ENCODE measurements at places on chromosomes 1 and 21.

- no peak for DNase-seq
These were observed 88.5 kb upstream of the NFASC start for GRCh38 chr1:204782118-204782700.

DNA sequence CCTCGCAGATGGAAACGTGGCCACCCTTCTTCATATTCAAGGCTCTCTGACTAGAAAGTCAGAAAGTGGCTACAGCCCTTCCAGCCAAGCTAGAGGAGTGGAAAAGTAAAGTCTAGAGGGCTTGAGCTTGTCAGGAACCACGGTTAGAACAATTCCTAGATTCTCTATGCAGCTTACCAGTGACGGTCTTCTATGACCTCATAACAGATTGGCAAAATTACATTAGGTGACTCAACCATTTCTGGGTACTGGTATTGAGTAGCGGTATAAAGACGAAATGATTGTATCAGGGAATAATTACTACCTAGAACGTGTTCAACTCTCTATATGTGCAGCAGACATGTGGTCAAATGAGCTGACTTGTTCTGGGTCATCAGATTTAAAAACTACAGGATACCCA lies 155.0 kb upstream of the RUNX1 start:
- no peak for DNase-seq

GRCh38 chr1:201224666-201225370 lies 34.2 kb downstream of the IGFN1 start:
- no peak for DNase-seq

DNA sequence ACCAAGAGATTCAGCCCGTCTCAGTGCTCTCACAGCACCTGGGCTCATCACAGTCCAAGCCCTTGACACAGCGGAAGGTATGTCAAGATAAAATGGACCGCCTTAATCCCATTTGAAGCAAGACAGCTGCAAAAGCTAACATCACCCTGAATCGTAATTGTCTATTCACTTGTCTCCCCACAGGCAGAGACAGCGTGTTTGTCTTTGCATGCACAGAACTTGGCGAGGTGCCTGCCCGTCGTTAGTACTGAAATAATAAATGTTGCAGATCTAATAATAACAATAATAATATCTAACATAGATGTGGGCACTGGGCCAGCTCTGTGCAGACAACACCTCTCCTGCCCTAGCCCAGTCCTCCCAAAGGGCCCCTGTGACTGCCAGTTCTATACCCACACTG lies 271.7 kb downstream of the NPHP4 start:
- DNase-seq: peak; percentile 73

DNA sequence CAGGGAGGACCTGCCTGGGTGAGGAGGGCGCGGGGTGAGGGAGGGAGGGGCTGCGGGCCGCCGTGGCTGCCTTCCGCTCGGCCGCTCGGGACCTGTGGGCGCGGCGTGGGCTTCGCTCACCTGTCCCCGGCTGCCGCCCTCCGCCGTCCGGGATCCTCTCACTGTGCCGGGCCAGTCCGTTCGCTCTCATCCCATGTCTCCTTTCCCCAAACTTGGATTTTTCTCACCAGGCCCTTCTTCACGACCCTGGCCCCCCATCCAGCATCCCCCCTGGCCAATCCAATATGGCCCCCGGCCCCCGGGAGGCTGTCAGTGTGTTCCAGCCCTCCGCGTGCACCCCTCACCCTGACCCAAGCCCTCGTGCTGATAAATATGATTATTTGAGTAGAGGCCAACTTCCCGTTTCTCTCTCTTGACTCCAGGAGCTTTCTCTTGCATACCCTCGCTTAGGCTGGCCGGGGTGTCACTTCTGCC lies 362 bp downstream of the ZBTB48 start:
- no peak for DNase-seq

DNA sequence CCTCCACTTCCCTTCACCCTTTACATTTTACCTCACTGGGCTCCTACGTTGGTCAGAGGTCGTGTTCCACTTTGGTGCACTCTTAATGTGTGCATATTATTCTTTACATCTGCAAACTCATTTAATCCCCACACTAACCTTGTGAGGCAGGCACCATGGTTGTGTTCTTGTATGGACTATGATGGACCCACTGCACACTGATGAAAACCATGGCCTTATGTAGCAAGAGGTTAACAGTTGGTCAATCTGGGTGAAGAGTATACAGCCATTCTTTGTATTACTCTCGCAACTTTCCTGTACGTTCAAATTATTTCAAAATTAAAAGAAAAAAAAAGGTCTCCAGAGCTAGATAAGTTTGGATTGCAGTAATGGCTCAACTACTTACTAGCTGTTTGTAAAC lies 78.5 kb downstream of the RUNX1 start:
- no peak for DNase-seq

GRCh38 chr1:183476081-183476480 lies 3.8 kb downstream of the SMG7 start:
- DNase-seq: no peak

DNA sequence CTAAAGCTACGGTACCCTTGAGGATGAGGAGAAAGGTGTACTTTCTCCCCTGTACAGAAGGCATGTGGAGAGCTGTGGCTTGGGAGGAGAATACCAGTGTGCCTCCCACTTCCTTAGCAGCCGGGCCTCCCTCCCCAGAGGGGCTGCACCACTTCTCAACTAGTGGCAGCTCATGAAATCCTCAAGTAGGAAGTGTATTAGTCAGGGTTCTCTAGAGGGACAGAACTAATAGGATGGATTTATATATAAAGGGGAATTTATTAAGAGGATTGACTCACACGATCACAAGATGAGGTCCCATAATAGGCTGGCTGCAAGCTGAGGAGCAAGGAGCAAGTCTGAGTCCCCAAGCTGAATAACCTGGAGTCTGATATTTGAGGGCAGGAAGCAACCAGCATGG lies 53.1 kb upstream of the PPP2R5A start:
- no peak for DNase-seq

- no peak for DNase-seq
These were observed 118.3 kb downstream of the KCNK1 start for GRCh38 chr1:233732206-233732605.

GRCh38 chr1:198850196-198850595 lies 211.4 kb downstream of the PTPRC start:
- DNase-seq: peak; percentile 41

DNA sequence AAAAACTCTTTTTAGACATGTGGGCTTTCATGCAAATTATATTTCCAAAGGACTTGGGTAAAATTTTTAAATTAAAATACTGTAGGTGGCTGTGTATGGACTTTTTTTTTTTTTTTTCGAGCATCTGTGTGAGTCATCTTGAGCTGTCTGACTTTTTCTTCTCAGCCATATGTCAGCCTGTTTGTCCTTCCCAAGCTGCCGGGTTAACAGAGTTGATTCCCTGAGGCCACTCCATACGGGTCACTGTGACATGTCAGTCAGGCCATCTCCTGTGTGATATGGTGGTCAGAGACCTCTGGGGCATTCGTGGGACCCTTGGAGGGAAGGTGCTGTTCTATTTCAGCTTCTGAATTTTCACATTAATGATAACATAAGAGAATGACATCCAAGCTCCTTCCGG lies 148.3 kb downstream of the KCNJ6 start:
- DNase-seq: no peak

- no peak for DNase-seq
These were observed 44.0 kb downstream of the TRIM62 start for GRCh38 chr1:33137800-33138199.

DNA sequence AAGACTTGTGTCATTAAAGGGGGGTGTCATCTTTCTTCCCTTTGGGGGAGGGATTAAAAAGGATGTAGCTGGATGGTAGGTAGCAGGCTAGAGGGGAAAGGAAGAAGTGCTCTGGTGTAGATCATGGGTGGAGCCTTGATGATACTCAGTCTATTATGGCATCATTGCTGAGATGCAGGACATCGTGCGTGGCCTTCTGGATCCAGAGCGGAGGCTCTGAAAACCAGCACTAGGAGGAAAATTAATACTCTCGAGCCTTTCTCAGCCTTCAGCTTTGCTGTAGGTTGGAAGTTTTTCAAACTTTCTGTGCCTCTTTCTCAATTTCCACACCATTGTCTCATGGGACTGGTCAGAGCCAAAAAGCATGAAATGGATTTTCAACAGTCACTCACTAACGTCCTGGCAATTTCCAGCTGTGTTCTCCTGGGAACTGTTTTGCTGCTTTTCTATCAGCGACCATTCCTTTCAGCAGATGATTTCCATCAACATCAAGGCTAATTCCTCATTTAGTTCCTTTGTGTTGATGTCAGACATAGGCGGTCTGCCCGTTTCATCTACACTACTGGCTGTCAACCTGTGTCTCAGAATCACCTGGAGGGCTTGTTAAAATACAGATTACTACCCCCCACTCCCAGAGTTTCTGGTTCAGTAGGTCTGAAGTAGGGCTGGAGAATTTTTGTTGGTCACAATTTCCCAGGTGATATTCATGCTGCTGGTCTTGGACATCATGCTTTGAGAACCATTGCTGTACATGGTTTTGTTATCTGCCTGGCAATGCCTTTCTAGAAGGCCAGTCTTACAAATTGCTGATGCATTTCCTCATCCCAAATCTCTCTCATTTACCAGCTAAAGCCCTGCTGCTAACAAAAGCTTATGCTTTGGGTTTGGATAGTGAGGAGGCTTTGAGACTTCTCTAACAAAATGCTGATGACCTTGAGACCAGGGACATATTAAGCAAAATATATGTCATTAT lies 7.7 kb downstream of the CACNA1E start:
- DNase-seq: no peak

GRCh38 chr1:223175633-223176032 lies 32.6 kb upstream of the TLR5 start:
- DNase-seq: no peak

DNA sequence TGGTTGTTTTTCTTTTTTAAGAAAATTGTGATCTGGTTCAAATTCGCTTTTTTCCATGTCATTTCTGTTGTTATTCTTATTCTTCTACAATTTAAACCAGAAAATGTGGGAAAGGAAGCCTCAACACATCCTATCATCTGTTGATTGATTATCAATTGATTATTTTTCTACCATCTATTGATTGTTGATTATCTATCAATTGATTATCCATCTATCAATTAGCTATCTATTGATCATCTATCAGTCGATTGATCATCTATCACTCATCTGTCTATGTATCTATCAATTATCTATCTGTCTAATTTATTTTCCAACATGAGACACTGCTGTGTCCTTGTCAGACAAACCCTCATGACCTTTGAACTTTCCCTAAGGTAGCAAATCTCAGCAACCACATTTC lies 136.1 kb upstream of the ARHGEF16 start:
- no peak for DNase-seq

DNA sequence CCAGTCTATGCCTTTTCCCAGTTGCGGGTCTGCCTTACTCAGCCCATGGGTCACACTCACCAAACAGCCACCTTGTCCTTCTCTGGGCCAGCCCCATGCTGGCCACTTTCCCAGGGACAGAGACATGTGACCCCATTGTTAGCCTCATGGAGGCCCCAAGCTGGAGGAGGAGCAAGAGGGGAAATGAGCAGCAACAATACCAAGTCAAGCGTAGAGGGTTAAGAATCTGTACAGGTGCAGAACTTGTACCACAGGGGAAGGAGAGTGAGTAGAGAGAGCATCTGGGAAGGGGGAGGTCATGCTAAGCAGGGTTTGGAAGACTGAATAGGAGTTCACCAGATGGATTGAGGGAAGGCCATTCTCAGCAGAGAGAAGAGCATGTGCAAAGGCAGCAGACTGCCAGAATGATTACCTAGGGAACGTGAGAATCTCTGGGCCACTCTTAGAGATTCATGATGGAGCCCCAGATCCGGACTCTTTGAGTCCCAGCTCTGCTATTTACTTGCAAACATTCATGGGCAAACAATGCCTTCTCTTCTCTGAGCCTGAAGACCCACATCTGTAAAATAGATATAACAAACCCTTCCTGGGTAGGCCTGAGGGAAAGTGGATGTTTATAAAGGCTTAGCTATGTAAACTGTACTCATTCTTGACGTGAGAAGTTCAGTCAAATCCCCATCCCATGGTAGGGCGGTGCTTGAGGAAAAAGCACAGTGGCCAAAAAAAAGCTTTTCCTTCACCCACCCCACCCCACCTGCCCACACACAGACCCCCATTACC lies 2.8 kb upstream of the SLC2A1 start:
- DNase-seq: no peak

GRCh38 chr1:174191349-174191862 lies 32.1 kb downstream of the RABGAP1L start:
- DNase-seq: peak; percentile 36

- no peak for DNase-seq
These were observed 16.7 kb downstream of the C1orf174 start for GRCh38 chr1:3883194-3883925.

DNA sequence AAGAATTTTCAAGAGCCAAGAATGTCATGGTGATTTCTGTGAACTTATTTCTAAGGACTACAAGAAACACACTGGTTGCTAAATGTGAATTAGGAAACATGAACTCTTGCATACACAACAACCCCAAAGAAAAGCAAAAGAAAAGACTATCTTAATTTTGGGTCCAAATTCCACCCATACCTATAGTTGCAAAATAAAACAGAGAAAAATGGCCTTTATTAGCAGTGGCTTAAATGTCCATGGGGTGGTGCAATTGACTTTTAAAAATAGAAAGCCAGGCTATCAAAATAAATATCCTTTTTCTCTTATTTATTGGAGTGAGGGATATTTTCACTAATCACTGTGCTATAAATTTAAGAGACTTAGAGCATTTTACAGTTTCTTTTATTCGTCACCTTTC lies 80.9 kb upstream of the DPYD start:
- no peak for DNase-seq

- DNase-seq: no peak
These were observed 11.7 kb downstream of the OR2AJ1 start for GRCh38 chr1:247936415-247936814.

- DNase-seq: no peak
These were observed 7.6 kb downstream of the NPPA start for GRCh38 chr1:11839727-11840705.

DNA sequence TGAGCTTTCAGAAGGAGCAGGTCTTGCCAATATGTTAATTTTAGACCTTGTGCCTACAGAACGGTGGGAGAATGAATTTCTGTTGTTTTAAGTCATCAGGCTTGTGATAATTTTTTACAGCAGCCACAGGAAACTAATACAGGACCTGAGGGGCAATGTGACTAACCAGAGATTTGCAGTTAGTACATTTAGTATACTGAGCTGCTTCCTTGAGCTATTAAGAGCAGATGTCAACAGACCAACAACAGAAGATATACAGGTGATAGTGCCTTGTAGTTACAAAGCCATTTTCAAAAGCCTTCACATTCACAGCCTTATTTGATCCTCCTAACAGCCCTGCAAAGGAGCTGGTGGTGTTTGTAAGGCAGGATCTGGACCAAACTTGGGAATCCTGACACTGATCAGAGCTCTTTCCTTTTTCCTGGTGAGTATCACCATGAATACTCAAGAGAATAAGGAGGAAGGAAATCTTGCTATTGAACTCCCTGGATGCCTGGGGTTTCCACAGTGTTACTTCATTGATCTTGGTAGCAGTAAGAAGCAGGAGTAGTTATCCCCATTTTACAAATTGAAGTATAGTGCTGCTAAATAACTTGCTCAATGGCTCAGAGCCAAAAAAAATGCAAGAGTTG lies 4.7 kb upstream of the SLAMF1 start:
- no peak for DNase-seq

- no peak for DNase-seq
These were observed 19.5 kb downstream of the SZRD1 start for GRCh38 chr1:16386454-16387113.

GRCh38 chr1:183242556-183242955 lies 56.5 kb downstream of the LAMC2 start:
- DNase-seq: no peak
